ENCODE measurements at places on chromosomes 2 and 18.

- DNase-seq, result no peak
Measured at GRCh38 chr2:30778611-30779010, 28.6 kb downstream of the CAPN13 start.

- peak; percentile 24 for DNase-seq
Measured at GRCh38 chr18:49041435-49042245, 90.9 kb upstream of the SMAD7 start.

DNA sequence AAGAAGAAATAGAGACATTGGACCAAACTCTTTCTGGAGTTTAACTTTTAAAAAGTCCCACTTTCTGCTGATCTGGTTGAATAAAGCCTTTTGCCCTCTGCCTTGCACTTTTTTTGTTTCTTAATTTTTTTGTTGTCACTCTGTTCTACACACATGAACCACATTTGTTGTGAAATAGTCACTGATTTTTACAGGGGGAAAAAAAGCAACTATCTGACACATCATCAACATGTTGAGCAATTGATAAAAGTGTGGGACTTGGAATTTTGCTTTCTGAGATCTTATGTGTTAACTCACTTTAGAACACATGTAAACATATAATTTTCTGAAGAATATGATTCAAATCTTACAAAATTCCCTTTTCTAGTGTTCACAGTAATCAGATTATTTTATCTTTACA is 414.8 kb upstream of the FIGN start:
- DNase-seq, result no peak

- DNase-seq, result no peak
Measured at GRCh38 chr2:178298785-178299212, 104.5 kb downstream of the OSBPL6 start.

GRCh38 chr18:28183418-28184078 is 6.6 kb upstream of the CDH2 start:
- DNase-seq, result no peak

- DNase-seq, result no peak
Measured at GRCh38 chr2:209519271-209519670, 95.4 kb downstream of the MAP2 start.

- no peak for DNase-seq
Measured at GRCh38 chr2:10431797-10432196, 16.3 kb downstream of the ODC1 start.

- no peak for DNase-seq
Measured at GRCh38 chr2:50401772-50402653, 629.9 kb downstream of the NRXN1 start.

- no peak for DNase-seq
Measured at GRCh38 chr2:151616760-151617339, 117.4 kb downstream of the NEB start.

Data from AG09319 (cell line).